ENCODE measurements at places on chromosomes 1 and 21. TPM values are rescaled to one million over a fixed set of nuclear protein-coding genes. Genes with fewer than 3 reads are reported as not detected.

UTS2 gene
- total RNA-seq: not detected

- no peak for DNase-seq
Measured at GRCh38 chr21:45839274-45839673, 142.3 kb upstream of the COL6A1 start.

- no peak for DNase-seq
Measured at GRCh38 chr1:243657793-243658192, 192.2 kb downstream of the AKT3 start.

PEAR1 gene
- total RNA-seq: 16.1 TPM

LRRC71 gene
- total RNA-seq: 0.34 TPM

- DNase-seq: peak; percentile 71
Measured at GRCh38 chr1:155126556-155127104, 1.0 kb upstream of the EFNA1 start.

- DNase-seq: no peak
Measured at GRCh38 chr1:181062836-181063428, 25.6 kb upstream of the IER5 start.

- DNase-seq: no peak
Measured at GRCh38 chr1:27090911-27091310, 64.0 kb downstream of the SLC9A1 start.

DNA sequence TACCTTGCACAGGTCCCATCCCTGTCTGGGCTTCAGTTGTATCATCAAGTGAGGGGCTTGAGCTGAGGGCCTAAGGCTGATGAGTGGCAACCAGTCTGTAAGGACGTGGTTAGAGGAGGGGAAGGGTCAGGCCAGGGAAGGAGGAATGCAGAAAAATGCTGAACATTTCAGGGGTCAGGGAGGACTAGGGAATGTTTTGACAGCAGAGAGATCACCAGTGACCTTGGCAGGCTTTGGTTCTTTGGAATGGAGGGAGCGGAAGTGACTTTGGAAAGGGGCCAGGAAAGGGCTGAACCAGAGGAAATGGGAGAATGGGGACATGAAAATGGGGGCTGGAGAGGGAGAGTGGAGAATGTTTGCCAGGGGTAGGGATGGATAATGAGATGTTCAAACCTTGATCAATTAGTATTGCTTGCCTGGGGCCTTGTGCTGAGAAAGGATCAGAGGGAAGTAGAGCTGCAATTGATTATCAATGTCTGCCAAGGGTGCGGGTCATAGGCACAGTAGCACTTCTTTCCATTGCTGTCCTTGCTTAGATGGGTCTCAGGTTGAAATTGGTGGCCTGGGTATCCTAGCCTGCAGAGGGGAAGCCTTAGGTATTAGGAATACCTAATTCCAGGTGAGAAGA, 7.4 kb downstream of the LDLRAP1 start:
- no peak for DNase-seq

RPS6KA1 gene
- total RNA-seq: 18.1 TPM

GRCh38 chr1:5311634-5312292, 657.4 kb downstream of the AJAP1 start:
- no peak for DNase-seq

HLX gene
- total RNA-seq: 0.75 TPM

DNA sequence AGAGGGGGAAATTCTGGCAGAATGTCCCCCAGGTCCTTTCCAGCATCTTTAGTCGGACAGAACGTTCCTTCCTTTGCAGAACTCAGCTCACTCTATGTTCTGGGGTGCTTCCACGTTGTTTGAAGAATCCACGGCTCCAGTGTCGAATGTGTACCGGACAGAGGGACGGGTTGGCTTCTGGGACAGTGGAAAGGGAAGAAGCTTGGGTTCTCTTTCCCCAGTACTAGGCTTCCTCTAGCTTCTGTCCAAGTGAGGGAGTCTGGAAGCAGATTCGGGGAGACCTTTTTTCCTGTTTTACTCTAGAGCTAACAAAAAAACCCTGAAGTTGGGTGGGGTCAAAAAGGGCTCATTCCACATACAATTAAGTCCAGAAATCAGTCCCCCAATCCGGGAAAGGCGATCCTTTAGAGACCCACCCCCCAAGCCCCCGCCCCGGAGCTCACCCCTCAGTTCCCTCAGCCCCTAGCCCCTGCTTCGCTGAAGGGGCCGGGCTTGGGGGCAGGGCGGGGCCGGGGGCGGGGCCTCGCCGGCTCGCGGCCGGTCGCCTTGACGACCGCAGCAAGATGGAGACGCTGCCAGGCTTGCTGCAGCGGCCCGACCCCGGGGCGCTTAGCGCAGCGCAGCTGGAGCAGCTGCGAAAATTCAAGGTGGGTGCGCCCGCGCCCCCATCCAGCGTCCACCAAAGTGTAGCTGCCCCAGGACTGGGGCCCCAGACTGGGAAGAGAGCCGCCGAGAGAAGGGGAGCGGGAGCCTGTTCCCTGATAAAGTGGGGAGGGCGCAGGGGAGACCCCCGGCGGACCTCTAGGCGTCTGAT, at the start of gene RIIAD1:
Gene RIIAD1, plus strand, starts transcription at position 549 of the 814 bp plus-strand sequence. Its CDS starts 15 bp downstream, at position 564.
- DNase-seq: no peak

All from mesothelial cell of epicardium (in vitro differentiated cells).